CD4-positive, alpha-beta T cell (primary cell): ENCODE measurements at places on chromosomes 7 and 10.

DNA sequence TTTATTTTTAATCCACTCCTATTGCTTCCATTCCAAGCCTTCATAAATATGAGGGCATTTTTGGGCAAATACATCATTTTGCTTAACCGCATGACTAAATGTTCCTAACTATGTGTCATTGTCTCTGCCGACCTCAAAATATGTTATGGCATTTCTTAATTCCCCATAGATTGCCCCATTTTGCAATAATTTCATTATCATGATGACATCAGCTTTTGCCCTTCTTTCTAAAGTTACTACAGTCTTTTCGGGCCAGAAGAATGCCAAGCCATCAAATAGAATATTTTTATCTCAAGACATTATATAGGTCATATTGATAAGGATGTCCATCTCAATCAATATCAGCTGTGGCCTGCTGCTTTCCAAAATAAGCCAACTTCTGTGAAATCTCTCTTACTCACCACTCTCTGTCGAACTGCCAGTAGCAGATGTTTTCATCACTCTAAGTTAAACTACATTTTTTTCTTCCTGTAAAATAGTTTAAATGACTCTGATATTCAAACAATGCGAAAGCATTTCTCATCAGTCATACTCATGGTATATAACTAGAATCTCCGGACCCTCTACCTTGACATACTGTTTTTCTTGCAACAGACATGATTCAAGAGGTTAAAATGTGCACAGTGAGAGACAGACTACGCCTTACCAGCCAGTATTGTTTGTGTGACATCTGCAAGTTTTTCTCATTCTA is 1254.6 kb upstream of the CELF2 start:
- DNase-seq: no peak

GRCh38 chr7:101699881-101700823 is 71.1 kb upstream of the MYL10 start:
- DNase-seq: no peak

GRCh38 chr7:101924171-101924570 is 106.7 kb downstream of the CUX1 start:
- DNase-seq: no peak

- DNase-seq: no peak
Measured at GRCh38 chr7:142827951-142828500, 26.9 kb upstream of the EPHB6 start.

GRCh38 chr10:69398466-69398865 is 18.3 kb downstream of the TACR2 start:
- no peak for DNase-seq

- DNase-seq: no peak
Measured at GRCh38 chr10:132173185-132173584, 13.6 kb upstream of the DPYSL4 start.

DNA sequence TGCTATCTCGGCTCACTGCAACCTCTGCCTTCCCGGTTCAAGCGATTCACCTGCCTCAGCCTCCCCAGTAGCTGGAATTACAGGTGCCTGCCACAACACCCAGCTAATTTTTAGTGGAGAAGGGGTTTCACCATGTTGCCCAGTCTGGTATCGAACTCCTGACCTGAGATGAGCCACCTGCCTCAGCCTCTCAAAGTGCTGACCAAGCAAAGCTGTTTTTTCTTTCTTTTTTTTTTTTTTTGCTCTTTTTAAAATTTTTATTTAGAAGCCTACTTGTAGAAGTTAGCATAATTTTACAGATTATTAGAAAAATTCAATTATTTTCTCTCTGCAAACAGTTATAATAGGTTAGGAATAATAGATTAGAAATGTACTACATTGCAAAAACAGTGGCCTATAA is 1.2 kb upstream of the FGFBP3 start:
- no peak for DNase-seq

DNA sequence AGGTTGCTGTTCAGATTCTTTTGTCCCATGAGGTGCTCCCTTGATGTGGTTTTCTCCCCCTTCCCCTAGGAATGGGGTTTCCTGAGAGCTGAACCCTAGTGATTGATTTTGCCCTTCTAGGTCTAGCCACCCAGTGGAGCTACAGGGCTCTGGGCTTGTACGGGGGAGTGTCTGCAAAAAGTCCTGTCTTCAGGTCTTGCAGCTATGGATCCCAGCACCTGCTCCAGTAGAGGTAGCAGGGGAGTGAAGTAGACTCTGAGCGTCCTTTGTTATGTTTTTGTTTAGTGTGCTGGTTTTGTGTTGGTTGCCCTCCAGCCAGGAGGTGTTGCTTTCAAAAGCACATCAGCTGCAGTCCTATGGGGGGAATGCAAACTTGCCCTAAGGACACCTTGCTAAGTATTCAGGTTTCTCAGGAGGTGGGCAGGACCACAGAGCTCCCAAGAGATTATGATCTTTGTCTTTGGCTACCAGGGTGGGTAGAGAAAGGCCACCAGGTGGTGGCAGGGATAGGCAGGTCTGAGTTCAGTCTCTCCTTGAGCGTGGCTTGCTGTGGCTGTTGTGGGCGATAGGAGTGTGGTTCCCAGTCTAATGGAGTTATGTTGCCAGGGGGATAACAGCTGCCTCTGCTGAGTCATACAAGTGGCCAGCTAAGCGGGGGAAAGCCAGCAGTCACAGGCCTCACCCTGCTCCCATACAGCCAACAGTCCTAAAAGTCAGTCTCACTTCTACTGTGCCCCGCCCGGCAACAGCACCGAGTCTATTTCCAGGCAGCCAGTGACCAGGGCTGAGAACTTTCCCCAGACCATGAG is 92.4 kb upstream of the JCAD start:
- DNase-seq: no peak

- no peak for DNase-seq
Measured at GRCh38 chr10:80443531-80443974, 10.6 kb upstream of the TSPAN14 start.

GRCh38 chr10:91088300-91089140 is 131.9 kb upstream of the PCGF5 start:
- DNase-seq: no peak

DNA sequence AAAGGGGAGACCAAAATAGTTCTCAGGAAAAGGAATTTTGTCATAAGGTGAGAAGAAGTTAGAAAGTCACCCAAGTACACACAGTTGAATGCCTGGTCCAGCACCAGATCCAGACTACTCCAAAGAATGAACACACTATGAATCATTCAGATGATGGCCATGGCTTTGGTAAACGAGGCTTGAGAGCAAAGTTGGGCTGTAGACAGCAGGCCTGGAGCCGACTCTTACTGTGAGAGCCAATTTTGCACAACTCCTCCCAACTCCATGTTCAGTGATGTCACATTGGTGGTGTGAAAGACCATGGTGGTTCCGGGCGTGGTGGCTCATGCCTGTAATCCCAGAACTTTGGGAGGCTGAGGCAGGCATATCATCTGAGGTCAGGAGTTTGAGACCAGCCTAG is 131.6 kb downstream of the PKD1L1 start:
- no peak for DNase-seq

DNA sequence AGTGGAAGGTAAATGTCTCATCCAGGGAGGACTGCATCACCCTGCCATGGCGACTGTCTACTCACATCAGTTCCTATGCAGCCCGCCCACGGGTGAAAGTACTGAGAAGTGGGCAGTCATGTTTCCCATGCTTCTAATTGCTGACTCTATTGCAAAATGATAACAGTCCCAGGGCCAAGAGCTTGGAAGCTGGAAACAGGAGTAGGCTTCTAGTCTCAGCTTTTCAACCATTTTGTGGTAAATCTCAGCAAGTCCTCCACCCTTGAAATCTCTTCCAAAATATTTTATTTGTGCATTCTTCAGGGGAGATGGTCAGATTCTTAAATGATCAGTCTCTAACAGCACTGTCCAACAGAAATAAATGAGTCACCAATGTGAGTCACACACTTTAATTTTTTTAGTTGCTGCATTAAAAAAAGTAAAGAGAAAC is 48.1 kb upstream of the TARP start:
- DNase-seq: no peak

DNA sequence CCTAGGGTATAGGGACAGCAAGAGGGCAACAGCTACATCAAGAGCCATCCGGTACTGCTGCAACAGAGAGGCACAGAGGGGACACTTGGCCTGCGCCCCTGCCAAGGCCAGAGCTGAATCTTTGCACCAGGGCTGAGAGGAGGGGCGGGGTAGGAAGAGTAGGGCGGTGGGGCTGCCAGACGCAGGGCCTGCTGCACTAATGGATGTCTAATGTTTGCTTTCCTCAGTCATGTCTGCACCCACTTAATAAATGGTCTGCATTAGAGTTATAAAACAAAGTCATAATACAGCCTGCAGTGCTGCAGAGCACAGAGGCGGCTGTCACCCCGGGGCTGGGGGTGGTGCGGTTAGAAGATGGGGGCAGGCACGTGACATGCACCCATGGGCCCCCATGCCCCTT is 42.2 kb upstream of the SLC29A3 start:
- DNase-seq: no peak

GRCh38 chr10:9209105-9209798 is 1154.8 kb downstream of the GATA3 start:
- peak; percentile 69 for DNase-seq

GRCh38 chr10:131790021-131790420 is 110.8 kb upstream of the PPP2R2D start:
- no peak for DNase-seq

GRCh38 chr10:126390324-126390723 is 2.0 kb upstream of the ADAM12 start:
- DNase-seq: no peak

- no peak for DNase-seq
Measured at GRCh38 chr10:27743877-27744801, 1.5 kb downstream of the MKX start.

DNA sequence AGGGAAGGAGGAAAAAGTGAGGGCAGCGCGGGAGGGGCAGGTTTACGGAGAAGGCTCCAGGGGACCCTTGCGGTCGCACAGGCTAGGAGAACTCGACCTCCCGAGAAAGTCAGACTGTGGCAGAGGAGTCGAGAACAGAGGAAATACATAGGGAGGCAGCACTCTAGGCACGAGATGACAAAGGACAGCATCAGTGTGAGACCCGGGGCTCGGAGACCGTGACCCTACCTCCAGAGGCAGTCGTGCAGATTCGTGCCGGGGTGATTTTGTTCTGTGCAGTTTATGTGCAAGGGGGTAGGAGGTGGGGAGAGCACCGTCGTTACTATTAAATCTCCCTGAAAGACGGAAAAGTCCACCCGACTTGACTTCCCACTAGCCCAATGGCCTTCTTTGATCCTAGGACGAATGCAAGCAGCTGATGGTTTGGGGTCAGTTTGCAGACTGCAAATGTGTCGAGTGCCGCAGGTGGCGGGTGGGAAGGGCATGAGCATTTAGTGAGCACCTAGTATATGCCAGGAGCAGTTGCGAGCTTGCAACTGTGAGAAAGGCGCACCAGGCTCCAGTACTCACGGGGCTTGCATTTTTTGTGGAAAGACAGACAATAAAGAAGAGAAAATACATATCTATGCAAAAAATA is 674 bp upstream of the OSBPL3 start:
- peak; percentile 41 for DNase-seq

DNA sequence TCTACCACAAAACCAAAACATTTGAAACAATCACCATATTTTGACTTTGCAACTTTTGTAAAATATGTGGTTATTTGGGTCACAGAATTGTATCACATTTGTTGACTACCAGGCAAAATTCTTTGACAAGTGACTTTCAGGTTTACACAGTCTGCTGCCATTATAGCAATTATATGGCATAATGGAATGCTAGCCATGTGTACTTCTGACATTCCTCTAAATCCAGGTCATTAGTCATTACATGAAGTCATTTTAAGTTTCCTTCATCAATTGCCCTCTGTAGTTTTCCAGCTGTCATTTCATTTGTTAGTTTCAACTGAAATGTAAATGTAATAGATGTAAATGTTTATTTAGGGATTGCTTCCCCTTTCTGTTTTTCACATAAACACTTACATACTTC is 137.5 kb downstream of the IMMP2L start:
- DNase-seq: no peak

DNA sequence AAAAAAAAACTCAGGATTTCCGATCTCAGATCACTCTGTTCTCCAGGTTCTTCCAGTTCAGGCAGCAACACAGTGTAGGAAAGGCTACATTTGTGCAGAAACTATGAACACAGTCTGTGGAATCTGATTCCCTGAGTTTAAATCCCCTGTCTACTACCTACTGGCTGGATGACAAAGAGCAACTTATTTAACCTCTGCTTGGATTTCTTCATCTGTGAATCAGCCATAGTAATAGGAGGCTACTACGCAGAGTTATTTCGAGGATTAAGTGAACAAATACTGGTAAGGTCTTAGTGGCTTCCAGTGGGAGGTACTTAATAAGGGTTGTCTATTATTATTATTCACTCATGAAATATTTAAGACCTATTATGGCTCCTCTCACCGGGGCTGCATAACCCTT is 44.3 kb upstream of the PDCD4 start:
- no peak for DNase-seq

DNA sequence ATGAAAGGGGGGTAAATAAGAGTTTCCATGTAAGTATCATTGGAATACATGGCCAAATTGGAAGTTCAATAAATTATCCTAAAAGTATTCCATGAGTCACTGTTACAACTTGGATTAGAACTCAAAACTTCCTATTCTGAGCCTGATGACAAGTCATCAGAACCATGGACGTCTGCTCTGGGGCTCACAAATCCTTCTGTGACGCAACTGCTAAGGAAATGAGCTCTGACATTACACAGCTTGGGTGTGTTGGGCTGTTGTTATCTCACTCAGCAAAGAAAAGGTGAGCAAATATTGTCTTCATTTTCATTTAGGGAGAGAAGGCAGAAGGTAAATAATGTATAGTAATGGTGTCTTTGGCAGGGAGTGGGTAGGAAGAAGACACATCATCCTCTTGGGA is 214.8 kb upstream of the ADO start:
- no peak for DNase-seq

DNA sequence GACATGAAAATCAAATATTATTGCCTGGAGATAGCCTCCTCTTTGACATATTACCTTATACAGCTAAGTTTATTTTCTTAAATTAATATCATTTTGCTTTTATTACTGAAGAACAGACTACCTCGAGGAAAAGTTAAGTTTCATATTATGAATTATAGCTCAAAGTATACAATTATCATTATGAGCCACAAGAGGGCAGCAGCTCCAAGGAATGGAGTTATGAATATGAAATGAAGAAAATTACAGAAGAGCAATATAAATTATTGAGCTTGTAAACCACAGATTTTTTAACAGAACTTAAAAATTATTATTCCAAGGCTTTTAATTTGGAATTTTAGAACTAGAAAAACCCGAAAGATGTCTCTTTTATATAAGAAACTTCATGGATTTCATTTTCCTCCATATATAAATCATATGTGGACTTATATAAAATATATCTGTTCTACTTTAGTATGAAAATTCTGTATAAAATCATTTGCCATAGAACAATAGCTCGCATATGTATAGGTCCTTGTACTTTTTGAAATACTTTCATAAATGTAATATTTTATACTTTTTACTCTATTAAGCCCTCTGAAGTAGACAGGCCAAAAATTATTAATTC is 40.1 kb downstream of the IQUB start:
- peak; percentile 1 for DNase-seq
